Activated effector memory CD4-positive, alpha-beta T cell treated with Interleukin-2 at 50 U/mL for 16 hours (primary cell): ENCODE measurements at places on chromosomes 11 and 22.
A peak's percentile ranks its signal among the peaks of the same experiment; 100 is the strongest.

DNA sequence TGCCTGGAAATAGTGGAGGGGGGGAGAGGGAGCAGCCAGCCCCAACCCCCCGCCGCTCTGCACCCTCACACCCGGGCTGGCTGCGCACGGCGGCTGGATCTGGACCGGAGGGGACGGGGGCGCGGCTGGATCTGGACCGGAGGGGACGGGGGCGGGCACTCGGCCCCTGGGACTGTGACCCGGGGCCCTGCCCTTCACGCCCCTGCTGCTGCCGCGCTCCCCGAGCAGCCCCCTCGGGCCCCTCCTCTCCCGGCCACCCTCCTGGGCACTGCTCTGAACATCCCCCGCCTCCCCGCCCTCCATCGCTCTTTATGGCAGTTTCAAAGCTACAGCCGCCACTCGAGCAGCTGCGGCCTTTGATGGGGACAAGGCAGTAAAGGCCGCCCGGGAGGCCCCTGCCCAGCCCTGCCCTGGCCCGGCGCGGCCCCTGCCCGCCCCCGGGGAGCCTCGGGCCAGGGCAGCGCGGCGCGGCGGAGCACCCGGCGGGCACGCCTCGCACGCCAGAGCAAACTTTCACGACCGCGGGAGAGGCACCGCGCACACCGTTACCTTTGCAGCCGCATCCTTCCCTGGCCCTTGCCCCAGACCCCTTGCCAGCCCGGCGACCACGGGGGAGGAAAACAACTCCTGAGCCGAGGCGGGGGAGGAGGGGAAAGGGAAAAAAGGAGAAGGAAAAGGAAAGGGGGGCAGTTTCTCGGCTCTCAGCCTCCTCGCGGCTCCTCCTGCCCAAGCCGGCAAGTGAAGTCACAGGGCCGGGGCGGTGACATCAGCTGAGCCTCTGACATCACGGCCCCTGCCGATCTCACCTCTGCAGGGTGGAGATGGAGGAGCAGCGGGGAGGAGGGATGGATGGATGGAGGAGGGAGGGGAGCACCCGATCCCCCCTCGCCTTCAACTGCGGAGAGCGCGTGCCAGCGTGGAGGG, 13.1 kb upstream of the TCF20 start:
- DNase-seq: peak; percentile 27

DNA sequence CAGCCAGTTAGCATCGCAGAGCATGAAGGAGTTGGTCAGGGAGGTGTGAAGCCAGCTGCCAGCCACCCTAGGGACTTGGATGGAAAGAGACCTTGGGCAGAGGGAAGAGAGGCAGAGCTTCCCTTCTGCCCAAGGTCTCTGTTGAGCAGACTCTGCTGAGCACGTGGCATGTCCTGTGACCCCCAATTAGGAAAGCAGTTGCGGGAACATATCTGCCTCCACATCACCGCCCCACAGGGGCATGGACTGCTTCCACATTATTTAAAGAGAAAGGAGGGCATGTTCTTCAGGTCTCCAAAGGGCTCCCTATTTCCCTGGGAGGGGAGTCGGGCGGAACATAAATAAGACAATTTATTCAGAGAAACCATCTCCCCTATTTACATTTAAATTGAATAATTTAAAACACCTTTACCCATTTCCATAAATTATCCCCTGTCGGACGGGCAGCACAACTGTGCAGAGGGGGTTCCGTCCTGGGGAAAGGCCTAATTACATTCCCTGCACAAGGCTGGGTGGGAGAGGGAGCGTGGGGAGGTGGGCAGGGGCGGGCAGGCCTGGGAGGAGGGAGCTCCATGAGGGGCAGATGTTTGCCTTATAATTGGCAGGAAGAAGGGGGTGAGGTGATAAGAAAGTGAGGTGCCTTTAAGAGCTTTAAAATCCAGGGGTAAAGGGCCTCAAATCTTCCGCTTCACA, 88.8 kb upstream of the THY1 start:
- DNase-seq: no peak

GRCh38 chr22:19317865-19318264, 26.3 kb upstream of the CLTCL1 start:
- DNase-seq: no peak

DNA sequence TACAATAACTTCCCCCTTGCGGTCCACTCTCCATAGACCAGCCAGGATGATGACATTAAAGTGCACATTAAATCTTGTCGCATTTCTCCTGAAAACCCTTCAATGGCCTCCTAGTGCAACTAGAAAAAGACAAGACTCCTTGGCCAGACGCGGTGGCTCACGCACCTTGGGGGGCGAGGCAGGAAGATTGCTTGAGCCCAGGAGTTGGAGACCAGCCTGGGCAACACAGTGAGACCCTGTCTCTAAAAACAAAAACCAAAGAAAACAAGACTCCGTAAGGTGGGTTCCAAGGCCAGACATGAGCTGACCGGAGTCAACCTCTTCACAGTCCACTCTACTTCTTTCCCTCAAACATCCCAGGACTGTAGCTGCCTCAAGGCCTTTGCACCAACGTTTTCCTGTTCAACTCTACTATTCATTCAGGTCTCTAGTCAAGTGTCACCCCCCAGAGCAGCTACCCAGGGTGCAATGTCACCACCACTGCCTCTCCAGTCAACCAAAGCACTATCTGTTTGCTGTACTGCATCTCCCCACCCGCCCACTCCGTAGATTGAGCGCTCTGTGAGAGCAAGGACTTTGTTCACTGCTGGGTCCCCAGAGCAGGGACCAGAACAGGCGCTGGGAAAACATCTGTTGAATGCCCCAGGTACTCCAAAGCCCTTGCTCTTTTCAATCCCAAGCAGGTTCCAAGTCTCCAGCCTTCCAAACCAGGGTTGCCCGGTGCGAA, 739 bp downstream of the ZMAT5 start:
- peak; percentile 2 for DNase-seq

DNA sequence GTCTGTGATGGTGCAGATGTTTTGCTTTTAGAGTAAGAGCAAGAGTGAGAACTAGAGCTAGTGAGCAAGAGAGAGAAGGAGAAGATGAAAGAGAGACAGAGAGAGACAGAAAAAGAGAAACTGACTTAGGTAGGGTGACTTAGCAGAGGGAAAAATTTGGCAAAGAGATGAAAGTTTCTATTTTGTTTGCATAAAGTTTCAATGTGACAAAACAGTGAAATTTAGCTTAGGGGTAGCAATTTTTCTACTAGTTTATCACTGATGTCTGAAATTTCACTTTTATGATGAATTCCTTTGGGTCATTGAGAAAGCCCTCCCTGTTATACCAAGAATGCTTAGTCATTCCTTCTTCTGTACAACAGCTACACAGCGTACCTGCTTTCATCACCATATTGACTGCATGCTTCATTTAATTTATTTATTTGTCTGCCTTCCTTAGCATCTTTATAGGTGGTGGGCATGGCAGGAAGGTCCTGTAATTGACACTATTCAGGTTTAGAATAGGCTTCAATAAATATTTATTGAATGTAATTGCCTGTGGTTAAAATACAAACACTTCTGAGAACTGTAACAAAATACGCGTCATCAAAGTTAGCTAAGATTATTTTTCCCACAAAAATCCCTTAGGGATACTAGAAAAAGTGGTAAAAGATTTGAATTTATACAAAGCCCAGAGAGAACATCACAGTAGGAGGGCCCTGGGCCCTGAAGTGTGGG, 19.9 kb upstream of the CTSC start:
- no peak for DNase-seq

DNA sequence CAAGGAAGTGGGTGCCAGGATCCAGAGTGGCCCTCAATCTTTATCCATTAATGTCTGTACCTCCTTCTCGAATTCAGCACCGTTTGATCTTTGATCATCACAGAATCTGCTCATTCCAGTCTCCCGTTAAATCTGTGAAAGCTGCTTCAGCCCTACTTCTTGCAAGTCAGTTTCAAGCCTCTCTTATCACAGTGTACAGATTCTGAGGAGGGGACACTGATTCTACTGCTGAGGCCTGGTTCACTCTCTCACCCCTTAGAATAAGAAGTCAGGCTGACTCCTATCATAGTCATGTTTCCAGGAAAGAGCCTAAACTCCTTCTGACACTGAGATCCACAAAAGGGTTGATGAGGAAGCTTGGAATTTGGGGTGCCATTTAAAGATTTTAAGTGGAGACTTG, 39.0 kb downstream of the MAML2 start:
- DNase-seq: no peak

DNA sequence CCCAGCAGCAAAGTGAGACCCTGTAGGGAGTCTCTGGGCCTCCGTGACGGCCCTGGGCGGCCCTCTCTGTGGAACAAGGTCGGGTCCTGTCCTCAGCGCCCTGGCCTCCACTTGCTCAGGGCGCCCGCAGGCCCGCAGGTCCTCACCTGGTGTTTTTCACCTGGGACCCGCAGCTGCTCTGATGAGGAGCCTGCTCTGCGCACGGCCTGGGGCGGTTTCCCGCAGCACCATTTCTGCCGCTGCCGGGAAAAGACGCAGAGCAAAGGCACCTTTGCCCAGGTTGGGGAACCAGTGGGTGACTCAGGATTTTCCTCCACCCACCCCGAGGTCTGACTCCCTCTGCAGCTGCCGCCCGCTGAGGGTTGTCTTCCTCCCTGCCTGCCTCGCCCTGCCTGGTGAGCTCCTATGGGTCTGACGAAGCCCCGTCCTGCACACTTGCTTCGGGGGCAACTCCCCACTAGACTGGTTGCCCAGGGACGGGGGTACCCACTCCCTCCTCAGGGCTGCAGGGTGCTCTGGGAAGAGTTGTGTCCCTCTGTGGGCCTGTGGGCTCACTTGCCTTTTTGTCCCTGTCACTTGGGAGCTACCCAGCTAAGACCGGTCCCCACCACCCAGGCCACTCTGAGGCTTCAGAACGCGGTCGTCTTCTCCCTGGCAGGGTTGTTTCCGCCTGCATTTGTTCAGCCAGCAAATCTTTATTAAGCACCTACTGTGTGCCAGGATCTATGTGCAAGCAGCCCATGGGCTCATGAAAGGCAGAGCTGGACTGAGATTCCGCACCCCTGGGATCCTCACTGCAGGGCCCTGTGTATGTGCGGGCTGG, 89.5 kb downstream of the KCNQ1 start:
- DNase-seq: no peak

GRCh38 chr11:45411228-45411946, 125.2 kb upstream of the SYT13 start:
- DNase-seq: no peak

- DNase-seq: no peak
Measured at GRCh38 chr11:82047200-82047599, 686.5 kb downstream of the FAM181B start.

DNA sequence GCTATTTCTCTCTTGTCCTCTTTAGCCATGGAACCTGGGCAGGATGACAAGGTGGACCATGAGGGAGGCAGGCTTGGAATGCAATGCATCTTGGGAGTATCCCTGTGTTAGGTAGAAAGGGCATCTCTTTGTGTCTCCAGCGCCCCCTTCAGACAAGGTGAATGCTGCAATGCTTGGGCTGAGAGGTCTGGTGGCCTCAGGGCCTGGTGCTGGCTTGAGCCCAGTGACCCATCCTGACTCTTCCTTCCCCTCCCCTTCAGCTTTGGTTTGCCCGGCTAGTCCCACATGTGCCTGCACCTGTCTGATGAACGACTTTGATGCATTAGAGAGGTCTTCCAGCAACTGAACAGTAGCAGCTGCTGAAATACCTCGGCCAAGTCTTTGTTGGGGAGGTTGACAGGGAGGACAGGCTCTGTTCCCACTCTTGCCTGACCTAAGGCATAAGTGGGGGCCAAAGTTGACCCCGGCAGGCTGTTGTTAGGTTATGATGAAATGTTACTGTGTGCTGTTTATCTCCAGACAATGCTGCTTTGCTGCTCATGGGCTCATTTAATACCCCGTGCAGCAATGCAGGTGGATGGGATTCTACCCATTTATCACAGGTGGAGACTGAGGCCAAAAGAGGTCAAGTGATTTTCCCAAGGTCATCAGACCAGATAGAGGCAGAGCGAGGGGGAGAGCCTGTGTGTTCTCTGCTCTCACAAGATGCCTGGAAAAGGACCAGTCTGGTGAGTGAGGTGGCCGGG, 22.5 kb downstream of the MYO18B start:
- DNase-seq: no peak

DNA sequence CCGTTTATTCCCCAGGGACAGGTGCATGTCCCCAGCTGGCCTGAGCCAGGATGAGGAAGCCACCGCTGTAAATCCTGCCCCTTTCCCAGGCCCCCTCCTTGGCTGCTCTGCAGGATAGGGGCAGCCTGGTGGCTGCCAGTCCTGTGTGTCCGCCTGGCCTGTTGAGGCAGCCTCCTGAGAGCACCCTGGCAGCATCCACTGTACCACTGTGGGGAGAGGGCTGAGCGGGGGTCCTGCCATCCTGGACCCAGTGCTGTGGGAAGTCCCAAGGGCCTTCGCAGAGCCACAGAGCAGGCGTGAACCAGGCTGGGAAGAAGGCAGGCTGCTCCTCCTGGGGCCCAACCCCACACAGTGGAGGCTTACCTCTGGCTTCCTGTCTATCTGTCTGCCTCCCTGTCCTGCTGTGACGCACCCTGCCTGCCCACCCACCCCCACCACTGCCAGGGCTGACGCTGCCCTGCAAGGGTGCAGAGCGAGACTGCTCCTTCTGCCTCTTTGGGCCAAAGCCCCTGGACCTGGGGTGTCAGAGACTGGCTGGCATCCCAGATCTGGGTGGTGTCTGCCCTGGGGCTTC, 8.4 kb downstream of the KCTD17 start:
- no peak for DNase-seq

DNA sequence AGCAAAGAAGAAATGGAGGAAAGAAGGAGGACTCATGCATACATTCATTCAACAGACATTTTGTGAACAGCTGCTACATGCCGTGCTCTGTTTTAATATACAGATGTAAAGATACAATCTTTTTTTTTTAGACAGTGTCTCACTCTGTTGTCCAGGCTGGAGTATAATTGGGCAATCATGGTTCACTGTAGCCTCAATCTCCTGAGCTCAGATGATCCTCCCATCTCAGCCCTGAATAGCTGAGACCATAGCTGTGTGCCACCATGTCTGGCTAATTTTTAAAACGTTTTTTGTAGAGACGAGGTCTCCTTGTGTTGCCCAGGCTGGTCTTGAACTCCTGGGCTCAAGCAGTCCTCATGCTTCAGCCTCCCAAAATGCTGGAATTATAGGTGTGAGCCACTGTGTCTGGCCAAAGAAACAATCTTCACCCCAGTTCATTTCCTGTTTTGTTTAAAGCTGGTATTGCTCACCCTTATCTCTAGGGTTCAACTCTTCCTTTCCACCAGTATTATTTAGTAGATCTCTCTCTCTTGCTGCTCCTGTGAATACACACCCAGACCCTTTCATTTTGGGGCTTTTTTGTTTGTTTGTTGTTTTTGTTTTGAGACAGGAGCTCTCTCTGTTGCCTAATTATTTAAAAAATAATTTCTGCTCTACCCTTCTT, 69.8 kb downstream of the RNF169 start:
- no peak for DNase-seq

DNA sequence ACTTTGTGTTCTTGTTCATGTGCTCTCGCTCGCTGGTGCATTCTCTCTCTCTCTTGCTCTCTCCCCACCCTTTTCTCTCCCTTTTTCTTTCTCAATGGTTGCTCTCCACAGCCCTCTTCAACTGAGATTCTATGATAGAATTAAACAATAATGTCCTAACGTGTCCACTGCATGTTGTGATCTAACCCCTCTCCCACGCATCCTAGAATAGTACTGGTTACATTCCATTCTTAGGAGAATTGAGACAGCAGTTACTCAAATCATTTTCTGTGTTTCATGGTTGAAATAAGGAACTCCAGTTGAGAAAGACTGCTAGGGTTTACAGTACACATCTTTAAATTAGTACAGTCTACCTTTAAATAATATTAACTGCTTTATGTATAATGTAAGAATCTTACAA, 318.1 kb upstream of the PITPNB start:
- no peak for DNase-seq

- peak; percentile 95 for DNase-seq
Measured at GRCh38 chr11:62665075-62665598, at the start of the genes C11orf98 and CSKMT. Gene C11orf98 (minus strand): TSS chr11:62665210. CDS start chr11:62665169, 41 bp downstream. Gene CSKMT (plus strand): TSS chr11:62665312. CDS start chr11:62665880, 568 bp downstream.
